Central memory CD4-positive, alpha-beta T cell (primary cell): ENCODE measurements at places on chromosomes 4 and X.

DNA sequence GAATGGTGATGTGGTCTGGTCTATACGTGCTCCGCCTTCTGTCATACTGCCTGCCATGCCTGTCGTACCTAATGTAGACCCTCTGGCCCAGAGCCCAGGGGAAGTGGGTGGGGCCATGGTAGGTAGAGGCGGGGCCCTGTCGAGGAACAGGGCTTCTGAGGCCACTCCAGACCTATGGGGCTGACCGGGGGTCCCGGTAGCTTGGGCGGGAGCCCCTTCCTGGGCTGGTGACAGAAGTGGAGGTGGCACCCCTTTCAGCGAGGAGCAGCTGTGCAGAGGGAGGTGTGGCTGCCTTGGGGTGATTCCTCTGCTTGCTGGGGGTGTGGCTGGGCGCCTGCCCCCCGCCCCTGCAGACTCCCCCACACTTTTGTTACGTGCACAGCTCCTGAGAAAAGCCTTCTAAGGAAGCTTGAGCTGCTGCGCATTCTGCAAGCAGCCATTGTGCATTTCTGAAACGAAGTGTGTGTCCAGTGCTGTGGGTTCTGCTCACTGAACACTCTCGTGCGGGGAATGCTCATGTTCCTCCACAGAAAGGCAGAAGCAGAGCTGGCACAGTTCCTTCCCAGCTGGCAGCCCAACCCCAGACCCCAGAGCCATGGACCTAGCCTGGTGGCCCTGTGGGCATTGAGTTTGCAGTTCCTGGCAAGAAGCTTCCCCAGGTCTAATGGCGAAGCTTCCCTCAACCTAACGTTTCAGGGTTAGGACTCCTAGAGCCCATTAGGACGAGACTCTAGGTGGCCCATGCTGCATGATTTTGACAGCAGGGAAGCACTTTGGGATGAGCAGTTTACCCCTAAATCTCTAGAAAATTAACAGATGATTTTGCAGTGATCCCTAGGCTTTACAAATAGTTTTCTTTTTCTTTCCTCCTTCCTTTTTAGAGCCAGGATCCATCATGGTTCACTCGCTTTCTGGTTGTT, 72.7 kb upstream of the HGFAC start:
- no peak for DNase-seq

DNA sequence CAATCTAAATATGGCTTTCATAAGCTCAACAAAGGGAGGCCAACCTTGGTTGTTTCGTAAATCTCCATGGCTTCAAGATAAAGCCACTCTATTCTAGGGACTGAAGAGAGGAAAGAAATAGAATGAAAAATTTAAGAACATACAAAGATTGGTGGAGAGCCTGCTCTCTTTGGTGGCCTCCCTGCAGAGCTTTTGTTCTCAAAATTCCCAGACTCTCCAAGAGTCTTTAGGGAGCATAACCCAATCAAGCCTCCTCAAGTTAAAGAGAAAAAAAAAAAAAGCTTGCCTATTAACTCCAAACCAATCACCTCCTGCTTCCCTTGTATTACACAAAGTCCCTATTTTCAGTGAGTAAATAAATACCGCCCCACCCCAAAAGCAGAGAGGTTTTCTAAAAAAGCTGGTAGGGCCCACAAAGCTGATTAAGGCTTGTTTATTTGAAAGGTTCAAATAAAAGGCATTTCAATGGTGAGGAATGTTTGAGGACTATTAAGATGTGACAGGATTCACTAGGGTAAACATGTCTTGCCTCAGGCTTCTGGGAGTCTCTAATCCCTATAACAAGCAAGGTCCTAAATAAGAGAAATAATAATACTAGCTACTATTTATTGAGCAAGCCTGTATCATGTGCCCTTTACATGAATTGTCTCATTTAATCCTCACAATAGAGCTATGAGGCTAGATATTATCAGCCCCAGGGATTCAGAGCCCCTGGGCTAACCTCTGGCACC, 71.6 kb downstream of the GPC3 start:
- no peak for DNase-seq

GRCh38 chr4:8341691-8342090, 72.1 kb downstream of the HTRA3 start:
- no peak for DNase-seq

DNA sequence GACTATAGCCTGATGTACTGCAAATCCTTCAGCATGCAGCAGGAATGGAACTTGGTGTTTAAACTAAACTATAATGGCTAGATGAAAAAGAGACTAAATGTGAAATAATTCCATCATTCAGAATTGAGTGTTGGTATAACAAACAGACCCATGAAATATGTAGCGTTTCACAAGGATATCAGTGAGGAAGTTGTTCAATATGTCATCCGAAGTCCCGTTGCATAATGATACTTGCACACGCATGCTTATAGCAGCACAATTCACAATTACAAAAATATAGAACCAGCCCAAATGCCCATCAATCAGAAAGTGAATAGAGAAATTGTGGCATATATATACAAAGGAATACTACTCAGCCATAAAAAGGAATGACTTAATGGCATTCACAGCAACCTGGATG, 20.4 kb downstream of the MECP2 start:
- no peak for DNase-seq

- DNase-seq = no peak
Measured at GRCh38 chrX:43631841-43632240, 24.3 kb upstream of the MAOA start.
